ENCODE measurements at places on chromosomes 11 and 22.
A peak's percentile ranks its signal among the peaks of the same experiment; 100 is the strongest.

- no peak for DNase-seq
Measured at GRCh38 chr11:131886201-131886600, 515.8 kb downstream of the NTM start.

DNA sequence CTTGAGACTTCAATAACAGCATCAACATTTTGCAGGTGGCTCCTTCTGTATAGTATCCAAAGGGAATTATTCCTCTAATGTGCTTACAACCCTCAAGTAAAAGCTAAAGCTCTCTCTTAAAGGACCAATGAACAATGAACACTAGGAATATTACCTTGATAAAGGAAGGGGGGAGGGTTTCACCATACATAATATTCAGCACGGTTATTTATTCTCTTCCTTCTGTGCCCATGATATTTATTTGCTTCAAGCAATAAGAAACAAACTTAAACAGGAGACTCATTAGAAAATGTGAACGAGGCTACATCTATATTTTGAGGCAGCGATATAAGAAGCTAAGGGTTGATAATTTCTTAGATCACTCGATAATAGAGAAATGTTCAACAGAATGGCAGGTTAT is 21.2 kb downstream of the BLID start:
- DNase-seq, result no peak

GRCh38 chr11:60241786-60242185 is 1.2 kb downstream of the MS4A4E start:
- DNase-seq, result no peak

GRCh38 chr11:45935349-45936064 is 13.1 kb downstream of the LARGE2 start:
- no peak for DNase-seq

DNA sequence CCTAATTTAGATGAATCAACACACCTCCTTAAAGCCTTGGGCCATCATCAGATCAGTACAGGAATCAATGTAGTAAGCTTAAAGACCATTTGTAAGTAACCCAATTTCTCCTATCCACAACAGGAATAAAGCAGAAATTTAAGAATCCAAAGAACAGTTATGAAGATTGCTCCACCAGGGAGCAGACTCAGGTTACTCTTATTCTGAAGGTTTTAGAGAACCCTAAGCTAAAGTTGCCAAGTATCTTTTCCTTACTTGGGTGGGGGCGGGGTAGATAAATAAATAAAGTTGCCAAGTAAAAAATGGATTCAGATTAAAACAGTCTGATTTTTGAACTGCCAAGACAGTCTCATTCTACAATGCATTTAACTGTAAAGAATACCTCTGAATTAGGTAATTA is 18.1 kb downstream of the CKAP5 start:
- DNase-seq, result no peak

- DNase-seq, result no peak
Measured at GRCh38 chr22:49763138-49763537, 64.5 kb downstream of the BRD1 start.

GRCh38 chr11:70926543-70927201 is 325.7 kb downstream of the SHANK2 start:
- DNase-seq, result no peak

DNA sequence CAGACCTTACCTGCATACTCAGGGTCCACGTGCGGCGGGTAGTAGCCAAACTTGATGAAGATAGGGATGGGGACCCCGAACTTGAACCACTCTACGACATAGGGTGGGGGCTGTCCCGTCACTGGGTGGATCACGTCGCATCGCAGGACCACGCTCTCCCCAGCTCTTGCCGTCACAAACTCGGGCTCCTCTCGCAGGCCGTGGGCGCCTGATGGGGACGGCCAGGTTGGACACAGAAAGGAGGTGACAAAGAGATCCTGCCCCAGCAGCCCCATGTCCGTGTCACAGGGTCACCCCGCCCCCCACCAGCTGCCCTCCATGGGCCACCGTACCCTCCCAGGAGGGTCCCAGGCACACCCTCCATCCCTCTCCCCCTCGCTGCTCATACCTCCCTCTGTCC is 10.7 kb downstream of the IGSF9B start:
- no peak for DNase-seq

- no peak for DNase-seq
Measured at GRCh38 chr11:130629039-130629438, 180.6 kb downstream of the ADAMTS15 start.

DNA sequence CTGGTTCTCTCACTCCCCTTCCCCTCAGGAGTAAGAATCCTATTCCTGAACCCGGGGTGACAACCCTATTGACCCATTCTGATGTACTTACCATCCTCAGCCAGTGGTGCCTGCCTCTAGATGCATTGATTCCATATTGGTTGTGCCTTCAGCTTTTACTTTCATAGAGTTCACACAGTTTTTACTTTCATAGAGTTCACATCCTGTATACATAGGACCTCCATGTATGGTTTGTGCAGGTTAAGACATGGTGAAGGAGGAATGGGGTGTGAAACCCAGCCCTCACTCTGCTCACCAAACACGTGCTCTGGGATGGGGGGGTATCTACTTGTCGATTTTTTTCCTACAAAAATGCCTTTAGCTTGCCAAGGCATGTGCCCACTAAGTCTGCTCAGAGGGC is 105.6 kb upstream of the TBCEL start:
- no peak for DNase-seq

DNA sequence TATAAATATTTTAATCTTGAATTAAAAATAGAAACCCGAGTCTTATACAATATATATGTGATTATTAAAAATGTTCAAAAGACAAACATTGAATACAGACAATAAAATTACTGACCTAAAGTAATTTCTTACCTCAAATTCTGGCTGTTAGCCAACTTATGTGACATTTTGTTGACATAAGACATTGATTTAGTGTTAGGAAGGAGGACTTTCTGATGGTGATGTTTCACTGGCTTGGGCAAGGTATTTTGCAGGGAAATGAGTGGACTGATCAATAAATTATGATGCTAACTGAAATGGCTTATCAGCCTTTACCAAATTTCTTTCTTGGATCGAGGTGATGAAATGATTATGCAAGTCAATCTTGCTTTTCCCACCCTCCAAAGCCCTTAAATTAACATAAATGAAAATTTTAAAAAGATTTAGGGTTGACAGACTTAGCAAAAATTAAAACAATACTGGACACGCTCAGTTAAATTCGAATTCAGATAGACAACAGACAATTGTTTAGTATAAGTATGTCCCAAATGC is 33.2 kb upstream of the FZD4 start:
- DNase-seq, result no peak

DNA sequence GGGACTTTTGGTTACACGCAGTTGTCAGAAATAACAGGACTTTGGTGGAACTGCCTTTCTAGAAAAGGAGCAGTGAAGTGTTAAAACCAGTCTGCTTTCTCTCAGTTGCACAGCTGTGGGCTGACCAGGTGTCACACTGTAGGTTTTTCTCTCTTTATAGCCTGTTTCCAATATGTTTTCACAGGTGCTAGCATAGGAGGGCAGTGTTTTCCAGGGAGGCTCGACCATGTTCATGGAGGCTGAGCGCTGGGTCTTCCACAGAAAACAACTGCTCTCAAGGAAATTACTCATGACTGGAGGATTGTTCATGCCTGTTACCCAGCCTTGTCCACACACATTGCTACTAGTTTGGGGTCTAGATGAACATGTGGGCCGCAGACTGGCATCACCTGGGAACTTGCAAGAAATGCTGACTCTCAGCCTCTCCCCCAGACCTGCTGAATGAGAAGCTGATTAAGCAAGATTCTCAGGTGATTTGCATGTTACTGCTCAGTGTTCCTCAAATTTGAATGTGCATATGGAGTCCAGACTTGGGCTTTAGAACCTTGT is 157.7 kb downstream of the MAML2 start:
- DNase-seq, result no peak

- no peak for DNase-seq
Measured at GRCh38 chr11:83140691-83141455, 16.1 kb upstream of the PCF11 start.

GRCh38 chr11:116478669-116479668 is 293.8 kb downstream of the BUD13 start:
- DNase-seq, result no peak

DNA sequence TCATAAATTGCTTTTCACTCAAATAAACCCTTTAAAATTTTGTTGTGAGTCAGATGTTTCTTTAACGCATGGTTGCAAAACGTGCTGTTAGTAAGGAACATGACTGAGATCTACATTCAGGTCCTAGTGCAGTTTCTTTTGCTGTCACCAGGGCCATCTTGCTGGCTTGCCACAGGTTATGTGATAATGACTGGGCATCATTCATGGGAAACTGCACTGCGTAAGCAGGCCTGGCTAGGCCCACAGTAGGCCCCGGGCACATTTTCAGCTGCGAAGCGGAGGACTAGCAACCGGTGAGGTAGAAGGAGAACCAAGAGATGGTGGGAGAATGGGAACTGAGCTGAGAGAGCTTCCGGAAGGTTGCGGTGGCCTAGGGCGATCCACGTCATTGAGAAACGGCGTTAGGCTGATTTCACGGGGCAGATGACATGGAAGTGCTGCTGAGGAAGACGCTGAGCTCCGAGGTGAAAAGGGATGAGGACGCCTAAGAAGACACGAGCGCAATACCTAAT is 3.2 kb upstream of the KLHDC7B start:
- DNase-seq, result no peak

- DNase-seq, result no peak
Measured at GRCh38 chr11:68692871-68693483, 8.6 kb downstream of the GAL start.

DNA sequence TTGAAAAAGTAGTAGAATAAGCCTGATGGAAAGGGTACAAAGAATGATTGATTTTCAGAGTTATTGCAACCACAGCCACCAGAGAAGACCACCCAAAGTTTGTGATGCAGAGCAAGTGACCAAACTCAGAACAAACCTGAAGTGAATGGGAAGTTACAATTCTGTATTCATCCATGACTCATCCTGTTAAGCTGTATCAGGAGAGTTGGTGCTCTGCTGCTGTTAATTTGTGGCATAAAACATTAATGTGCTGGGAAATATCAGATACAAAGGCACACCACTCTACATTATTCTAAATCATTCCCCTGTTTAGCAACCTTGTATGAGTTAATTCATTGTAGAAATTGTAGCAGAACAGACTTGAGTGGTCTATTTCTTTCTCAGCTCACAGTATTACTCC is 19.6 kb upstream of the PDGFD start:
- DNase-seq, result no peak

GRCh38 chr11:110866081-110866480 is 153.8 kb upstream of the ARHGAP20 start:
- DNase-seq, result no peak

DNA sequence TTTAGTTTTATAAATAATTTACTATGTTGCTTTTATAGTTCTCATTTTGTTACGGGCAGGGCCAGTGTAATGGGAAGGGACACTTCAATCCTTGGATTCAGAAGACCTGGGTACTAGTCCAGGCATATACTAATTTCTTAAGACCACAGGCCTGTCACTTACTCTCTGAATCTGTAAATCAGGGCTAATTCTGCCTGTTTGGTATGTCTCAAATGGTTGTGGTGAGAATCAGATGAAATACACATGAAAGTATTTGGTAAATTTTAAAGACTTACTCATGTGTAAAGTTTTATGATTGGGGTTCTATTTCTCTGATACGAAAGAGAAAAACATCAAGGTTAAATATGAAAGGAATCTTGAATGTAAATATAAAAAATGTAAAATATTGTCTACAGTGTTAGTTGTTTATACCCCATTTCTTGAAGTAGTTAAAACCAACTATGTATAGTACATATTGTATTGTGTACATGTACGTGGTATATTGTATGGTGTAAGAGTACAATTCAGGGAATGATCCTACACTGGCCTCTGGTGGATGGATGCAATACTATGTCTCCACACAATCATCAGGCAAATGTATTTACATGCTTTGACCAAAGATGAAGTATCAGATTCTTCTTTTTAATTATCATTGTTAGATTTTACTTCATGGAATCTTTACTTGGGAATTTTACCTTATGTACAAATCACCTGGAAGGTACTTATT is 24.5 kb upstream of the RAG2 start:
- DNase-seq, result peak; percentile 30

GRCh38 chr11:72769680-72770079 is 17.5 kb upstream of the ARAP1 start:
- DNase-seq, result no peak

DNA sequence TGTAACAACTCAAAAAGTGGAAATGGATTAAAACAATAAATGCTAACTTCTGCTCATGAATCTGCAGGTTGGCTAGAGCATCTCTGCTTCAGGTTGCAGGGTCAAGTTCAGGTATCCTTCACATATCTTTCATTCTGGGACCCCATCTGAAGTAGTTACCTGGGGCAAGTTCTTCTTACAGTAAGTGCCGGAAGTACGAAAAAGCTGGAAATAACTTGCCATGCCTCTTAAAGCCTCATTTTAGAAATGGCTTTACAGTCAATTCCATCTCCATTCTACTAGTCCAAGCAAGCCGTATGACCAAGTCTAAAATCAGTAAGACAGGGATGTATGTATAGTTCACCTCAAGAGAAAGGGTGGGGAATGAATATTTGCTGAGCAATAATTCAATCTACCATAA is 93.7 kb downstream of the FCHSD2 start:
- no peak for DNase-seq

DNA sequence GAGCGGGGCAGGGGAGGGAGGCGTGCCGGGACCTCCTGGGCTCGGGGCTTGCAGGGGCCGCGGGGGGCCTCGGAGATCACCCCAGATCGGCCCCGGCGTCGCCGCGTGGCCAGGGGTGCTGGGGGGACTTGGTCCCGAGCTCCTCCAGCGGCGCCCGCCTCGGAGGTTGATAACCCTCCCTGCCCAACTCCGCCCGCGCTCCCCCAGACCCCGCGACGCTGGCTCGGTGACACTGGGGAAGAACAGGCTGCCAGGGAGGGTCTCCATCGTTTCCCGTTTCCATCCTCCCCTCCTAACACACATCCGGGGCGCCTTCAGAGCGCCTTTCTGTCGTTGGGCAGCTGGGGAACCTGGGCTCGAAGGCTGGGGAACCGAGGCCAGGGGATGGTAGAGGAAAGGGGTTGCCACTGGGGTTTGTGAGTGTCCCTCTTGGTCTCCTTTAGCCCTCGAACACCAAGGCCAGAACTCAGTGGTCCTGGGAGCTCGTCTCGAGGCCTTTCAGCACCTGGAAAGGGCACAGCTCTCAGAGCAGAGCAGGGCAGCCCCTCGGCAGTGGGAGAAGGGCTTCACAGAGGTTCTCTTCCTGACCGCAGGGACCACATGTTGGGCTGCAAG is 431 bp downstream of the SLC37A2 start:
- DNase-seq, result no peak

DNA sequence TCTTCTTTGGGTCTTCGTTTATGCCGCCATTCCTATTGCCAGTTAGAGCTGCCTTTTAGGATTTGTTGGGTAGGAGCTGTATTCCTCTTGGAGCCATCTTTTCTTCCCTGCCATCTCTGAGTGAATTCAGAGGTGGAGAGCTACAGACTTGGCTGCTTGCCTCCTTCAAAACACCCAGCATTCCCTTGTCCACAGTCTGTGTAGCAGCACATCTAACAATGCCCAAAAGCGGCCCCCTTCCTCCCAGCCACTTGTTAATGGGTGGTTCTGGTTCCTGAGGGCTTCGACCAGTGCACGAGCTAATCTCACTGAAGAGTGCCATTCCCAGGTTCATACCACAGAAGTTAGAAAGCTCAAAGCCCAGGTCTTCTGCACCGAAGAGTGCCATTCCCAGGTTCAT is 37.7 kb downstream of the MARK2 start:
- no peak for DNase-seq

Data from BE2C (cell line).